ENCODE measurements at places on chromosomes 6 and 20. TPM values are rescaled to one million over a fixed set of nuclear protein-coding genes. Genes with fewer than 3 reads are reported as not detected.

SYNE1 gene
- 9.9 TPM for polyA plus RNA-seq

SYNDIG1 gene
- polyA plus RNA-seq: 1.9 TPM

SAPCD1 gene
- polyA plus RNA-seq: 5.8 TPM

SASH1 gene
- 2.5 TPM for polyA plus RNA-seq

GNAS gene
- 621 TPM for polyA plus RNA-seq

ARMH2 gene
- polyA plus RNA-seq: not detected

TXLNB gene
- polyA plus RNA-seq: not detected

CGA gene
- polyA plus RNA-seq: not detected

POPDC3 gene
- polyA plus RNA-seq: 21.9 TPM

BPI gene
- polyA plus RNA-seq: not detected

SLC35D3 gene
- not detected for polyA plus RNA-seq

TNF gene
- polyA plus RNA-seq: not detected

TRIM31 gene
- 3.3 TPM for polyA plus RNA-seq

SEMG1 gene
- polyA plus RNA-seq: not detected

C4A gene
- polyA plus RNA-seq: 1.4 TPM

DPPA5 gene
- not detected for polyA plus RNA-seq

FNDC11 gene
- polyA plus RNA-seq: 0.10 TPM

BPIFB1 gene
- polyA plus RNA-seq: not detected

BTN3A1 gene
- polyA plus RNA-seq: 3.8 TPM

ZSCAN23 gene
- polyA plus RNA-seq: not detected

GABRR1 gene
- not detected for polyA plus RNA-seq

VSX1 gene
- 1.2 TPM for polyA plus RNA-seq

OR2H2 gene
- not detected for polyA plus RNA-seq

ENTPD6 gene
- 86.9 TPM for polyA plus RNA-seq

All from A549 (cell line).